ENCODE measurements at places on chromosomes 5 and 9. TPM values are rescaled to one million over a fixed set of nuclear protein-coding genes. Genes with fewer than 3 reads are reported as not detected.

DNA sequence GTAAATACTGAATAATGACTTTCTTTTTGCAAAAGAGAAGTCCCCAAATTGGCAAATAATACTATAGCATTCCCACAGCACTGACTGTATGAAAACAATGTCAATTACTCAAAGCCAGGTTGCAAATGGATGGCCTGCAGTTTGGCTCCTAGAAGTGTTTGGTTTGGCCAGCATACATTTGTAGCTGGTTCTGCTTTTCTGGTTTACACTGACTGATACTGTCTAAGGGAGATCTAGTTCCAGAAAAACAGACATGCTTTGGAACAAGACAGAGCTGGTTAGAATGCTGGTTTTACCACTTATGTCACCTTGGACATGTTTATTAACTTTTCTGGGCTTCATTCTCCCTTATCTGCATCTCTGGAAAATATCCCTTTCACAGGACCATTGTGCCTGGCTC, 81.5 kb upstream of the TRPM3 start:
- no peak for DNase-seq

GRCh38 chr9:22657713-22658112, 211.1 kb downstream of the DMRTA1 start:
- DNase-seq, result no peak

DNA sequence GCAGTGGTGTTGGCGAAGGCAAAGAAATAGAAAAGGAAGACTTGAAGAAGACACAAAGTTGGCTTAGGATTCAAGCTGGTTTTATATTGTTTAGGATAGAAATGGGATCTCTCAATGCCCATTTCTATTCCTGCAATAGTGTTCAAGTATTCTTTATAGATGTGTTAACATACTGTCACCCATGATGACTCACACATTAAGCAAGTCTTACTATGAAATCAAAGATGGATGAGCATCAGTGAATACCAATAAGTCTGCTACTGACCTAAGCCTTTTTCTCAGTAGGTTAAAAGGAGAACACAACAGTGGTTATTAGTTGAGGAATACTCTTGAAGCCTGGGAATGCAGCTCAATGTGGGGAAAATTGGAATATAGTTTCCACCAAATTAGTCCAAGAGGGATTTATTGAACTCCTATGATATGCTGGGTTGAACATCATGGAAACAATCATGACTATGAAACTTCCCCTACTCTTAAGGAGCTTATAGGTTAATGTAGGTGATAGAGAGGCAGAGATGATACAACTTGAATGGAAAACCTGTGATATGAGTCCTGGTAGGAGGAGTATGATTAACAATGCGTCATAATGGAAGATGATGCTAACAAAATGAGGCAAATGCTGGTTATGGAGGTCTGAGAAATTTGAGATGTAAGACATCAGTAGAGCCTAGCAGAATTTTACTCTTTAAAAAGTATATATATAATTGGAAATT, 417.1 kb upstream of the DAP start:
- no peak for DNase-seq

The PCDHA12 gene
- total RNA-seq, result 4.9 TPM

- DNase-seq, result no peak
These were observed 139.8 kb downstream of the CPLANE1 start for GRCh38 chr5:37109338-37109737.

Measured in omental fat pad (tissue), 4 donors.